Glutamatergic neuron (in vitro differentiated cells): ENCODE measurements at places on chromosomes 4 and X.

DNA sequence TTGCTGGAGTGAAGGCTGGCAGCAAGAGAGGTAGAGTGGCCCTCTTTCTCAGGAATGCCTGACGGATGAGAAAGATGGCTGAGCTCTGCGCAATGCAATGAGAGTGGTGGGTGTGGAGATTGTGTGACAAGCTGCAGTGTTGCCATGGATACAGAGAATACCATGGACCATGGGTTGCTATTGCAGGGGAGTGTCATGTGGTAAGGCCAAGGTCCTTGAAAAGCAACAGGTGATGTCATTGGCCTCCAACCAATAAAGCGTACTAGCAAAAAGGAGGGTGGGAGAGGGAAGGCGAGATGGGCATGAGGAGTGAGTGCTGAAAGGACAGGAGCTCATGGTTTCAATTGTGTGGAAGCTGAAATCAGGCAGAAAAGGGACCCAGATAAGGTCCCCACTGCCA is 1.8 kb downstream of the PNMA5 start:
- no peak for DNase-seq

DNA sequence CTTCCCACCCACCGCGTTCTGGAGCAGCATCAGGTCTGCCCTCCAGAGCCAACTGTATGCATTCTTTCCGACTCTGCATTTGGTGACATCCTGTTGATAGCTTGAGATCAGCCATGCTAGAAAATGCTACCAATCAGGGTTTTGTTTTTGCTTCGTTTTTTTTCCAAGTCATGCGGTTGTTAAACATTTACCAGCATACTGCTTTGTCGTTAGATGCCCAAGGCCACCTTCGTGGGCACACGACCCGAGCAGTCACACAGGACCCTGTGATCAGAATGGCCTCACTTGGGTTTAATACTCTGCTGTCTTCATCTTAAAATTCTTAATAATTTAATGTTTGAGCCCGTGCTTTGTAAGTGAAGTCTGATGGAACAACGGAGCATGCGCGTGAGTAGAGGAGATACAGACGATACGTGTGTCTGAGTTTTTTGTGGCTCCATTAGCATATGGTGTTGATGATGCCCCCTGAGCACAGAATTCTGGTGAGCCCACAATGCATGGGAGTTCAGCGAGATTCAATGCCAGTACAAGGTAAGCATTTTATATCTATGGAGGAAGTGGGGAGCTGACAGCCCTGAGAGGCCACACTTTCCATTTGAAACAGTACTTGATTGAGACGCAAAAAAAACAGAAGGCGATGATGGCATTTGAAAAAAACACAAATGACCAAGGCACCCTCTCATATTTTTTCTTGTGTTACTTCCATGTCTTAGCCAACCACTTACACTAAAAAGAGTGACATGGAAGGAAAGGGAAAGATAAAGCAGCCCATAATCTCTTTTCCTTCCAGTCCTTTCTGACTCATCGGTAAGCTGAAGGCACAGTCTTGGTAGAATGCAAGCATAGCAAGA is 323.6 kb downstream of the BCOR start:
- DNase-seq: no peak

GRCh38 chrX:65601126-65601525 is 66.3 kb upstream of the MSN start:
- no peak for DNase-seq

- no peak for DNase-seq
These were observed 231.4 kb downstream of the PRDM5 start for GRCh38 chr4:120691106-120691505.

GRCh38 chr4:16636912-16637630 is 261.4 kb downstream of the LDB2 start:
- no peak for DNase-seq

DNA sequence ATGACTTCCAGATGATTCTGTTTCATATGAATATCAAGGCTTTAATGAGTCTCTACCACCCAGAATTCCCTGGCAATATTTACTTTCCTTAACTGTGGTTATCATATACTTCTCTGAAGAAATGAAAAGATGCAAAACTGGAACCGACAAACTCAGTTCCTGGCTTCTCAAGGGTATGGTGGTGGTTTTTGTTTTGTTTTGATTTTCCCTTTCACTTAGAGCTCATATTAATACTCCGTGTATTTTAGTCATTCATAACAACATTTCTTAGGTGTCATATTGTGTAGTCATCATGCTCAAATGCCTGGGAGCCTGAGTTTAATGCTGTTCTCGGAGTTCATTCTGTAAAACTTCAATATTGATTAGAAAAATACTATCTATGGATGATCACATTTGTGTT is 665 bp downstream of the TRPC5OS start:
- no peak for DNase-seq

DNA sequence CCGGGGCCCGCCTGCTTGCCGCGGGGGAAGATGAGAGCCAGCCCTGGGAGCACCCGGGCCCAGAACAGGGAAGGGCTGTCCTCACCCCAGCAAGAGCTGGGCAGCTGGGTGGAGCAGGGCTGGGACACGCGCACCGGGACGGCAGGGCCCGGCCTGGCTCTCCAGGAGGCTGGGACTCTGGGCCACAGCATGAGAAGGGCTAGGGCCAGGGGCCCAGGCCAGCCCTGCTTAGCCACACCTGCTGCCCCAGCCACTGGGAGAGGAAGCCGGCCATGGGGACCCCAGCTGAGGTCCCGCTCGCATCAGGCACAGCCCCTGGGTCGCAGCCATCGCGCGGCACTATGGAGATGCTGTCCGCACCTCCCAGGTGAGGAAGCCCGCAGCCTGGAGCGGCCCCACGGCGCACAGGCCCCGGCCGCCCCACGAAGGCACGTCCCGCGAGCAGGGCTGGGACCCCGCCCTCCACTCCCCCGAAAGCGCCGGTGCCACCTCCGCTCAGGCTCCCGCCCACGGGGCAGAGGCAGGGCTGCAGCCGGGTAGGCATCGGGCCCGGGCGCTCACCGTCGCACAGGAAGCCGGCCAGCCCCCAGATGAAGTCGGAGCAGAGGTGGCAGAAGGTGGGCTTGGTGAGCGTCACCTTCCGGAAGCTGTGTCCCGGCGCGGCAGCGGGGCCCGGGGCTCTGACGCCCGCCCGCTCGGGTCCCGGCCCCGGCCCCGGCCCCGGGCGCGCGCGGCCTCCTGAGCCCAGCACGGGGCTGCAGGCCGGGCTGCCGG is 531 bp downstream of the DGKQ start:
- no peak for DNase-seq
